Transverse colon (tissue), 4 donors: ENCODE measurements at places on chromosomes 6 and 20. TPM values are rescaled to one million over a fixed set of nuclear protein-coding genes. Genes with fewer than 3 reads are reported as not detected.
A peak's percentile ranks its signal among the peaks of the same experiment; 100 is the strongest.

Gene SPATS1
- total RNA-seq = not detected

- DNase-seq = no peak
- no peaks in the 10 kb centered on the region for H3K4me1 ChIP-seq
- no peak overlapping the region for H3K27ac ChIP-seq
- no peak overlapping the region for H3K4me3 ChIP-seq
Measured at GRCh38 chr6:167238694-167239467, 52.2 kb upstream of the UNC93A start.

DNA sequence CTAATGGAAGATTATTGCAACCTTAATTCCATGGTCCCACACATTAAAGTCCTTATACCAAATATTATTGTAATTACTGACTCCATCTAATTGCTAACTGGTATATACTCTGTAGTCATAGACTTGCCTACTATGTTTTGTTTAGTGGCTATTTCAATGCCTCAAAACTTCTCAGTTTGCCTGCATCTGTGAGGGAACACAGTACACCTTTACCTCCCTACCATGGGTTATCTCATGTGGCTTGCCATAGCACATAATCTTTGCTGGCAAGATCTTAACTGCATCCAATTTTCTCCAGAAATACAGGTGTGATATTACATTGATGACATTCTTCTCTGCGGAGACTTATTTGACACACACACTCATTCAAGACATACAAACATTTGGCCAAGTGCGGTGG, 107.1 kb upstream of the ZNF184 start:
- H3K27me3 ChIP-seq = peaks cover 57% of the 10 kb centered on the region
- DNase-seq = no peak
- no peaks in the 10 kb centered on the region for H3K4me1 ChIP-seq
- no peak overlapping the region for H3K4me3 ChIP-seq

GRCh38 chr6:75791881-75792280, 42.8 kb downstream of the MYO6 start:
- no peaks in the 10 kb centered on the region for H3K36me3 ChIP-seq
- no peak for DNase-seq
- H3K27ac ChIP-seq = no peak overlapping the region

GRCh38 chr6:67362976-67363375, 1272.1 kb upstream of the ADGRB3 start:
- no peaks in the 10 kb centered on the region for H3K36me3 ChIP-seq
- no peaks in the 10 kb centered on the region for H3K27me3 ChIP-seq
- no peak for DNase-seq
- H3K27ac ChIP-seq = no peak overlapping the region

- no peak for DNase-seq
- no peaks in the 10 kb centered on the region for H3K4me1 ChIP-seq
- no peaks in the 10 kb centered on the region for H3K36me3 ChIP-seq
- H3K4me3 ChIP-seq = no peak overlapping the region
Measured at GRCh38 chr6:8108031-8108660, 5.8 kb upstream of the EEF1E1 start.

- peaks cover 6% of the 10 kb centered on the region for H3K4me1 ChIP-seq
Measured at GRCh38 chr20:35506179-35506578, 23.3 kb downstream of the C20orf173 start.

- no peak overlapping the region for H3K27ac ChIP-seq
- H3K36me3 ChIP-seq = no peaks in the 10 kb centered on the region
- no peak for DNase-seq
- H3K4me1 ChIP-seq = no peaks in the 10 kb centered on the region
Measured at GRCh38 chr20:54681869-54682268, 206.5 kb downstream of the DOK5 start.

- H3K36me3 ChIP-seq = no peaks in the 10 kb centered on the region
- H3K27ac ChIP-seq = no peak overlapping the region
- no peaks in the 10 kb centered on the region for H3K4me1 ChIP-seq
- DNase-seq = no peak
Measured at GRCh38 chr6:163670336-163670735, 255.8 kb downstream of the QKI start.

GRCh38 chr6:47126647-47127391, 84.7 kb upstream of the ADGRF1 start:
- H3K36me3 ChIP-seq = no peaks in the 10 kb centered on the region
- DNase-seq = peak; percentile 48
- H3K4me1 ChIP-seq = peaks cover 11% of the 10 kb centered on the region
- no peaks in the 10 kb centered on the region for H3K27me3 ChIP-seq

Gene ATF6B
- total RNA-seq = 109 TPM

- no peak overlapping the region for H3K4me3 ChIP-seq
- no peak overlapping the region for H3K27ac ChIP-seq
- no peaks in the 10 kb centered on the region for H3K27me3 ChIP-seq
- DNase-seq = no peak
Measured at GRCh38 chr6:15285682-15286294, 39.9 kb downstream of the JARID2 start.

- H3K36me3 ChIP-seq = no peaks in the 10 kb centered on the region
- DNase-seq = no peak
- H3K27me3 ChIP-seq = no peaks in the 10 kb centered on the region
- H3K27ac ChIP-seq = peak overlapping the region; percentile 33
Measured at GRCh38 chr20:9319687-9320384, 194.6 kb upstream of the LAMP5 start.

Gene KCNK5
- total RNA-seq = 86.0 TPM

Gene NR2E1
- not detected for total RNA-seq
